ENCODE measurements at places on chromosomes 6 and 20.

GRCh38 chr20:59149678-59150504, 13.7 kb upstream of the ZNF831 start:
- DNase-seq, result peak; percentile 80

- peak; percentile 76 for DNase-seq
Measured at GRCh38 chr6:25991785-25992412, 29.3 kb downstream of the TRIM38 start.

- DNase-seq, result no peak
Measured at GRCh38 chr6:42618686-42619085, 54.9 kb downstream of the UBR2 start.

DNA sequence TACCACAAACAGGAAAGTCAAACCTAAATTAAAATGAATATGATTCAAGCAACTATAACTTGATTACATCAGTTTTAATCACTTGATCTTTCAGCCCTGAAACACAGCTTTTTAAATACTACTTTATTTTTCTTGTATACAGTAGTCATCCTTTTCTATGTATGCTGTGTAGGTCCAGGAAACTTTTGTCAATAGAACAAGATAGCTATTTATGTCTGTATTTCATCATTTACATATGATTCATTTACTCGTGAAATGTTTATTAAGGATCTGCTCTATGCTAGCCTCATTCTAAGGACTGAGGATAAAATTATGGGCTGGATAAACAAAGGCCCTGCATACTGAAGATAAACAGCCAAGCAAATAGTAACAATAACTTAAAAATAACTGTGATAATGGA, 930.2 kb downstream of the TFAP2A start:
- DNase-seq, result no peak

- DNase-seq, result no peak
Measured at GRCh38 chr20:38842026-38842425, 36.5 kb downstream of the PPP1R16B start.

DNA sequence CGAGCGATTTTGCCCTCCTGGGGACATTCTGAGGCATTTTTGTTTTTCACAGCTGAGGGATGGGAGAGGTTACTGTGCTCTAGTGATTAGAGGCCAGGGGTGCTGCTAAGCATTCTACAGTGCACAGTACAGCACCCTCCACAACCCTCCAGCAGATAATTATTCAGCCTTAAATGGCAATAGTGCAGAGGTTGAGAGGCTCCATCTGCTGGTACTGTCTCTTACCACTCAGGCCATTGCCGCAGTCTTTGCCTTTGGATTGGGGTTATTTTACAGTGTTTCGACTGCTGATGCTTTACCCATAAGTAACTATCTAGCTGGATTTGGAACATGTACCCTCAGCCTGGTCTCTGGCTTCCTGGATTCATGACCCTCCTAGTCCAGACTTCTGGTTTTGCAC, 705.3 kb downstream of the KIF16B start:
- DNase-seq, result no peak

- DNase-seq, result no peak
Measured at GRCh38 chr6:52364480-52365166, 2.7 kb downstream of the PAQR8 start.

GRCh38 chr6:43946641-43947363, 176.8 kb downstream of the VEGFA start:
- DNase-seq, result no peak

DNA sequence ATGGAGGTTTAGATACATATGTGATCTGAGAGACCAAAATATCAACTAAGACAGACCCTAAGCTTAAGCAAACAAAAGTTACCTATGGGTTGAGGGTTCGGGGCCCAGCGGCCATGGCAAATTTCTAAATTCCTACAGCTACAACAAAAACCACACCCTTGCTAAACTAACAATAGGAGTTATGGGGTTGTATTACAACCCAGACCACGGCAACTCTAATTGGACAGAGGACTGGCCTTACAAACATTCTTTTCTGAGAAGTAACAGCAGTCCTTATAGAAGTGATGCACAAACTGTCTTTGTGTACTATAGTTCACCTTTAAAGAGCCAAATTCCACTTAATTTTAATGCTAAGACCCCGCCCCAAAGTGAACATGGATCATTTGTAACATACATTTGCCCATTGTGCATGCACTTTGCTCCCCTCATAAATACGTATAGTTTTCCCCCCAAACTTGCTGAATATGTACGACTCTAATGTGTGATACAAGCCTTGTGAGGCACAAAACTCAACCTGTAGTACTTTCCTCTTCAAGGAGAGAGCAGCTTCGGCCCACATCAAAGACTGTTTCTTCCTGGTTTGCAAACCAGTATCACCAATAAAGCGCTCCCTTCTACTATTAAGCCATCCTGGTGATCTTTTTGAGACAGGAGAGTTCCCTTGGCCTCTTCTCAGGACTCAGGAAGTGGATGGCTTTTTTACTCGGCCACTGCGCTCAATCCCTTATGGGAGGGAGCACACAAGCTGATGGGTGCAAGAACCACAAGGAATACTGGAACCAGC, 25.6 kb upstream of the MBOAT1 start:
- no peak for DNase-seq

DNA sequence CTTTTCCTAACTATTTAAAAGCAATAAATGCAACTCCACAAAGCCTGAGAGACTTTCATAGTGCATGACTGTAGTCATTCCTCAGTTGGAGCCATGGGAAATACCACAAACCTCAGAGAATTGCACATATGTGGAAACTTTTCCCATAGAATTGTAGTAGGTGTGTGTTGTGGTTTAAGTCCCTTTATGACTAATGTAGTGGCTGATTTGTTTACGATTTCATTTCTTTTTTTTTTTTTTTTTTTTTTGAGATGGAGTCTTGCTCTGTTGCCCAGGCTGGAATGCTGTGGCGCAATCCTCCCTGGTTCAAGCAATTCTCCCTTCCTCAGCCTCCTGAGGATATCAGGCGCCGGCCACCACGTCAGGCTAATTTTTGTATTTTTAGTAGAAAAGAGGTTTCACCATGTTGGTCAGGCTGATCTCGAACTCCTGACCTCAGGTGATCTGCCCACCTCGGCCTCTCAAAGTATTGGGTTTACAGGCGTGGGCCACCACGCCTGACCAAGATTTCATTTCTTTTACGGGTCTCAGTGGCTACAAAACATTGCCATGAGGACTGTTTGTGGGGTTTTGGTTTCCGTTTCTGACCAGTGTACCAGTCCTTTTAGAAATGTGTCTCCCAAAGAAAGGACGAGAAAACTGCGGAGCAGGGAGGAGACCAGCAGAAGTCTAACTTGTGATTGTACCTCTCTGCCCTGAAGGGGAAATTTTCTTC, 212.1 kb upstream of the MARCKS start:
- no peak for DNase-seq

DNA sequence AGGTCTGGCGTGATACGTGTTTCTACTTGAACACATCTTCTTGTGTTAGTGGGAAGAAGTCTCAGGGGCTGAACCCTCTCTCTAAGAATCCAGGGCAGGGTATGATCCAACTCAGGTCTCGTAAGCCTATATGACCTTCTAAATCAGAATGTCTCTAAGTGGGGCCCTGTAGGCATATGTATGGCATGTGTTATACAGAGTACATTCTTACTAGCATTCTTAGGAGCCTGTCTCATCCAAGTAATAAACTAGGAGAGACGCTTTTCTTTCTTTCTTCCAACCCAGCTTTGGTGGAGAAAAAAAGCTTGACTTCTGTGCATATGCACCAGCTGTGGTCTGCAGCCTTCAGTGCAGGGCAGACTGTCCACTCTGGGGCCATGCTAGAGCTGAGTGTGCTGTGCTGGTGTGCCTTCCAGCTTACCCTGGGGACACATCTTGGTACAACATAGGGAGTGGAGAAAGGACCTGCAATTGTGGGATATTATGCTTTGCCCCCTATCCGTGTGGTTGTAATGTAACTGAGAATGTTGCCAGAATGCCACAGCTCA, 47.3 kb downstream of the L3MBTL3 start:
- DNase-seq, result no peak

DNA sequence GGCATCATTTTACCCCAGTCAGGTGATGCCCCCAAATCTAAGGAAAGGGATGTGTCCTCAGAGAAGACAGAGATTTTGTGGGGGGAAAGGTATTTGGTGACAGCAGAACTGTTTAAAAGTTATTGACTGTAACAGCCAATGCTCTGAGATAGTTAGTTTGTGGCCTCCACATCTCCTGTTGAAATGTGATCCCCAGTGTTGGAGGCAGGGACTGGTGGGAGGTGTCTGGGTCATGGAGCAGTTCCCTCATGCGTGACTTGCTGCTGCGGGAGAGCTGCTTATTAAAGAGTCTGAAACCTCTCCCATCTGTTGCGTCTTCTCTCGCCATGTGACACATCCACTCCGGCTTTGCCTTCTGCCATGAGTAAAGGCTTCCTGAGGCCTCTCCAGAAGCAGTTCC, 282.8 kb upstream of the FOXQ1 start:
- no peak for DNase-seq

DNA sequence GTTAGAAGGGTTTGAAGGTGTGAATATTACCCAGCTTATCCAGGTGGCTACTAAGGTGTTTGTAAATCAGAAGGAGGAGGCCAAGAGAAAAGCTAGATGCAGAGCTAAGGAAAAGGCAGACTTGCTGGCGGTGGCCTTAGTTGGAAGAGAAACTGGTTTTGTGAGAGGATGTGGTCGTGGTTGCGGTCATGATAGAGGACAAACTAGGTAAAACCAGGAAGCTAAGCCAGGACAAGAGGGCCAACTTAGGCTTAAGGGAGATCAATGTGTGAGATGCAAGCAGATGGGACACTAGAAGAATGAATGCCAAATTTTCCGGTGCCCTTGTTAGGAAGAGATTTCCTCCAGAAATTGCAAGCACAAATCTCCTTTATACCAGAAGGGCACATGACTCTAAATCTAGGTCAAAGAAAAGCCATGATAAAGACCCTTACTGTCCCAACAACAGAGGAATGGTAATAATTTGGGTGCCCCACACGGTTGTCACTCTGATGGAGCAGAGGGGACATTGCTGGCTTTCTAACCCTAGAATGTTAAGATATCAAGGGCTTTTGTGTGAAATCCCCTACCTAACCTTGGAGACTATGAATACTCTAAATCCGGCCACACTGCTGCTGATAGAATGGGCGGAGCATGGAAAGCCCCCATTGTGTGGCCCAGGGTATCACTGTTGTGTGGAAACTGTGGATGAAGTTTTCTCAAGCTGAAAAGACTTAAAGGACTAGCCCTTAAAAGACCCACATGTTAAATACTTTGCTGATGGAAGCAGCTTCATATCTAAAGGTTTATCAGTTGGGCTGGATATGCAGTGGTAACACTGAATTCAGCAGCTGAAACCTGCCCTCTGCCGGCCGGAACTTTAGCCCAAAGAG, 7.8 kb downstream of the IL22RA2 start:
- no peak for DNase-seq

DNA sequence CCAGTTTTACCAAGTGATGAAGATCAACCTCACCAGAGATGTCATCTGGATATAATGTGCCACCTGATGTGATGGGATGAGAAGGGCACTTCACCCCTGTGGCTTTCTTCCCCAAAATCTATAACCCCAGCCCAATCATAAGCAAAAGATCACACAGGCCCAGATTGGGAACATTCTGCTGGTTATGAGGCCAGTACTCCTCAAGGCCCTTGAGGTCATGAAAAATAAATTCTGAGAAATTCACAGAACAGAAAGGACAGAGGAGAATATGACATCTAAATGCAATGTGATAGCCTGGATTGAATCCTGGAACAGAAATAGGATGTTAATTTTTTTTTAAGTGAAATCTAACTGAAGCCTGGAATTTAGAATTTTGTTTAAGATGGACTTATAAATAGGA, 243.5 kb downstream of the CBLN4 start:
- DNase-seq, result no peak

DNA sequence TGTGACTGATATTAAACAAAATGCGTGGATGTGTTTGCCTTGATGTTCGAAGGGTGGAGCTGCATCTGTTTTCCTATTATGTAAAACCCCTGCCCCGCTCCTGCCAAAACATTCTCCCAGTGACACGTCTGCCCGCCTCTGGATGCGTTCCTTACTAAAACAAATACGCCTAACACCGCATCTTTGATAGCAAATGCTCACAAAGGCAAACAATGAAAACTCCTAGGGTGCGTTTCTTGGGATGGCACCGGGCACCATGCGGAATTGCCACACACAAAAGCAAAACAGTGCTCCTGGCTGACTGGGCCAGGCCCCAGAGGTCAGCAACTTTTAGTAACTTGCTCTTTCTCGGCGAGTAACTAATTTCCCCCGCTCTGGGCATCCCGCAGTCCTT, 9.0 kb upstream of the FOXC1 start:
- DNase-seq, result no peak

DNA sequence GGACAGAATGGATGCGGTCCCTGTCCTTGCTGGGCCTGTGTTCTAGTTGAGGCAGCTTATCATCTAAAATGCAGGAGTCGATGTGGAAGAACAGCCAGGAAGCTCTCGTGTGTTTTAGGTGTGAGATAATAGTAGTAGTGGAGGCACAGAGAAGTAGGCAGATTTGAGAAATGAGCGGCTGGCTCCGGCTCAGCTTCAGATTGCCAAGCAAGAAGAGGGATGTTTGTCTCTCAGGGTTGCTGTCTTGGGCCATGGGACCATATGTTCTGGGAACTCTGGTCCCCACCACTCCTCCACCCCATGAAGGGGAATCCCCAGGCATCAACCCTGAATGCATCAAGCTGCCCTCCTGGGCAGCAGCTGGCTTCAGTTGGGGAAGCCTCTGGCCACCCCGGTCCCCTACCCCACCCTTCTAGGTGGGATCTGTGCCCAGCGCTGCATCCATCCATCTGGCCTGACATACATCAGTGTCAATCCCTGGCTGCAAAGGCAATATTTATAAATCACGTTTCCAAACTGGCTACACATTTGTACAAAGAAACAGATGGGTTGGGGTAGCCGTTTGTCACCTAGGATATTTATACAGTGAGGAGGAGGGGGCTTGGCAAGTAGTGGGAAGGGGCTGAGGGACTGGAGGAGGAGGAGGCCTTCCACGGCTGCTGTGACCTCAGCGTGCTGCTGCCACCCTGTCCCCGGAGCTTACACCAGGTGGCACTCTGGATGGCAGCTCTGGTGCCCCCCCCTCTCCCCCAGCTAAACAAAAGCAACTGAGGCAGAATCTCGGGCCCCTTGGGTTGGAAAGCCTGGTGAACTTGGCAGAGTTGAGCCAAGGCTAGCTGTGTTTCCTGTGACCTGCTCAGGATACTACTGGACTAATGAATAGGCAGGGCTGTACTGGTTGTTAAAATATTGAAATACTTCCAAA, 64.4 kb downstream of the CD40 start:
- DNase-seq, result no peak

GRCh38 chr6:25363427-25363826, 84.3 kb downstream of the CARMIL1 start:
- no peak for DNase-seq

DNA sequence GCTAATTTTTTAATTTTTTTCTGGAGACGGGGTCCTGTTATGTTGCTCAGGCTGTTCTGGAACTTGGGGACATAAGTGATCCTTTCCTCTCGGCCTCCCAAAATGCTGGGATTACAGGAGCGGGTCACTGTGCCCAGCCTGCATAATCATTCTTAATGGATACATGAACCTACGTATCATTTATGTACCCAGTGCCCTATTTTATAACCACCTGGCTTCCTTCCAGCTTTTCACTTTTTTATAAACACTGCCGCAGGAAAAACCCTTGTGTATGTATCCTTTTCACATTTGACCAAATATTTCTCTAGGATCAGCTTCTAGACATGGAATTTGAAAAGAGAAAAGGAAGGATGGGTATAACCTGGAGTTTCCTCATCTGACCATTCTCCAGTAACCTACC, 85.6 kb upstream of the RIN2 start:
- DNase-seq, result no peak

Measured in activated CD8-positive, alpha-beta memory T cell treated with anti-CD3 and anti-CD28 coated beads, Interleukin-2, amount 50 U/mL, for 48 hours (primary cell).